Stimulated activated CD4-positive, alpha-beta T cell treated with anti-CD3 and anti-CD28 coated beads, Interleukin-4, amount 100 ng/mL, for 4 hours (primary cell): ENCODE measurements at places on chromosomes 3 and 15.

DNA sequence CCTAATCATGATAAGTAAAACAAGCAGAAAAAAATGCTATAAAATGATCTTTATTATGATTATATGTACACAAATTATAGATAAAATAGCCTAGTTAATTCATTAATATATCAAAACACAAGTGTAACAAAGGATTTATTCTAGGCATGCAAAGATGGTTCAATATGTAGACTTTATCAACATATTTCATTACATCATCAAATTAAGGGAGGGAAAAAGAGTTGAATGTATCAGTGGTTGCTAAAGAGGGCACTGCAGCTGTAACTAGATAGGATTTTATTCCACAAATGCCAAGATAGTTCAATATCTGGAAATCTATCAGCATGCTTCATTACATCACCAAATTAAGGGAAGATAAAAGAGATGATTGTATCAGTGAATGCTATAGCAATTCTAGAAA lies 248.3 kb downstream of the LPP start:
- no peak for DNase-seq

DNA sequence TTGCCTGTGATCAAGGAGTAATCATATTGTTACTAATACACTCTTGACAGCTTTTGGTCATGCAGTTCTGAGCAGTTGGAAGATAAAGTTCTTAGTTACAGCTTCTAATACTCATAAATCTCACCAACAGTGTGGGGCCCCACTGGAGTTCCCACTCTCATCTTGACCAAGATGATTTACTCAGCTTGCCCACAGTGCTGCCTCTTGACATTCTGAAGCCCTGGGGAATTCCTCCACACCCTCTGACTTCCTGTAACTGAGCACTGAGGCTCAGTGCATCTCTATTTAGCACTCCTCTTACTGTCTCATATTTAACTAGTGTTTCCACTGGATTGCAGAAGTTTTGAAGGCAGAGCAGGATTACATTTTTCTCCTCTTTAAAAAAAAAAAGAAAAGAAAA lies 1.9 kb upstream of the ARL6IP5 start:
- peak; percentile 77 for DNase-seq

DNA sequence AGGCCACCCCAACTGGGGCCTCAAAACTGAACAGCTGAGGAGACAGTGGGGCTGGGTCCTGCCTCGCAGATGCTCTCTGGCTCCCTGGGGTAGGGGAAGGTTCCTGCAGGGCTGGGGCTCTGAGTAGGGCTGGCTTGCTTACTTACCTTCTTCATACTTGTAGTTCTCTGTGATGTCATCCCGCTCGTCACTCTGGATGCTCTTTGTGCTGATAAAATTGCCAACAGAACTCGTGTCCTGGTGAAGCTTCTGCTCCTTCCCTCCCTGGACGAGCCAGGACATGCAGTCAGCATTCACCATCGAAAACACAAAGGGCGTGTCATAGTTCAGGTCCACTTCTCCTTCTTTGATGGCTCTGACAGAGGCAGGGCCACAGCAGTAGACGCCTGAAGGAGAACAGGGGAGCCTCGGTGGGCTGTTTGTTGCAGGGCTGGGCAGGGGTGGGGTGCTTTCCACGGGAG lies 17.9 kb upstream of the EPB42 start:
- DNase-seq: no peak

- peak; percentile 65 for DNase-seq
Measured at GRCh38 chr15:85689729-85690128, 105.0 kb downstream of the KLHL25 start.

- DNase-seq: no peak
Measured at GRCh38 chr3:58471025-58471887, 20.6 kb upstream of the KCTD6 start.

DNA sequence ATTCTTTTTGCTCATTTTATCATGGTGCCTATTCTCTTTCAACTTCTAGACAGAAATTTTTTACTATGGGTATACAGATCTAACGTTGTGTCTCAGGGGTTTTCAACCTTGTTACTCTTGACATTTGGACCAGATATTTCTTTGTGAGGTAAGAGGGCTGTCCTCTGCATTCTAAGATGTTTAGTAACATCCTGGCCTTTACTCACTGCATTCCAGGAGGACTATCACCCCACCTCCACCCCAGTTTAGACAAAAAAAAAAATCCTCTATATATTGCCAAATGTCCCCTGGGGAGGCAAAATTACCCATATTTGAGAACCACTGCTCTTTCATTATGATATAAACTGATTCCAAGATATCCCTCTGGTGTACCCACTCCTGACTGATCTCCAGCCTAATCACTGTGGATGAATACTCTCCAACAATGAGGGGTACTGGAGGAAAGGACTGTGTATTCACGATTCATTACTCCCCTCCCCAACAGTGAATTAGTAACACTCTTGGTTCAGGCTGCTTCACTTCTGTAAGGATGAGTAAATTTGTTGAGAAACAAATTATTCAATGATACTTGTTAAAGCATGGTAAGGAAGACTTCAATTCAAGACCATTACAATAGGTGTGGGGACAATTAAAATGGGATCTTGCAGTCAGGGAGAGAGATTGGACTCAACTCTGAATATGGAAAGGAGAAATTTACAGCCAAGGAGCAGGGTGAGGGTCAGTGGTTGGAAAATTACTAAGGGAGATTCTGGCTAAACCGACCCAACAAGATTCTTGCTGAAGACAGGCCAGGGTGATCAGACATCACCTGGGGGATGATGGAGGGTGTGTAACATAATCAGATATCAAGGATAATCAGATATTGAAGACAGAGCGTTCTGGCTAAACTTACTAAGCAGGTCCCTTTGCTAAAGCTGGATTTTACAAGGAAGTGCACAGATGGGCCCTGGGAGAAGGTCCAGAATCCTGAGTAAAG lies 123.8 kb upstream of the DAZL start:
- DNase-seq: no peak

GRCh38 chr15:84685304-84685703 lies 27.3 kb upstream of the NMB start:
- DNase-seq: no peak

DNA sequence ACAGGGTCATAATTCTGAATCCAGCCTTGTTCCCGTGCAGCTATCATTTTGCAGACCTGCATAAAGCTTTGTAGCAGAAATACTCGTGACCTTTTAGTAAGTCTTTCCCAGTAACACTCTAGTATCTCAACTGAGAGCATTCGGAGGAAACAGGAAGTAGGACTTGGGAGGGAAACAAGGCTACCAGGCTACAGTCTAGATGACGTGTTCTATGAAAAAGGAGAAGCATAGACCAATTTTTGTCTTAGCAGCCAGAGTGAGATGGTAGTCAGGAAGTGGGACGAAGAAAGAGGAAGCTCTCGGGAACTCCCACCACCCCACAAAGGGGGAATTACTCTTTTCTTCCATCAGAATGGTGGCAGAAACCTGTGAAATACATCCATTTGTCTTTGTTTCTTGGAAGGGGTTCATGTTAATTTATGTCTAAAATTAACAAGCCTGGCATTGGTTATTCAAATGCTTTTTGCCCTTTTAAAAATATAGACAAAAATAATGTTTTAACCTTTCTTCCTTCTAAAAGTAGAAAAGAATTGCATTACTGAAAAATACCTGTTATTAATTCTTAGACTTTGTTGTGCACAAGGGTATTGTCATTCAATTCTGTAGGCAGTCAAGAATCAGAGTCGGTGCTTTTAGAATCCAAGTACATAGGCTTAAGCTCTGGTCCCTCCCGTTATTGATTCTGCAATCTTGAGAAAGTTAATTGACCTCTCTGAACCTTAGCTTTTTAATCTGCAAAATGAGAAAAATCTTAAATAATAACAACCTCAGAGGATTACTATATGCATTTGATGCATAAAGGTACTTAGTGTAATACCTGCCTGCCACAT lies 1.6 kb upstream of the SUCNR1 start:
- DNase-seq: no peak

GRCh38 chr15:29124581-29125381 lies 144.8 kb downstream of the NSMCE3 start:
- DNase-seq: no peak

- no peak for DNase-seq
Measured at GRCh38 chr3:170660139-170660538, 74.3 kb upstream of the SLC7A14 start.

GRCh38 chr3:36729204-36730056 lies 34.9 kb downstream of the DCLK3 start:
- DNase-seq: no peak

- DNase-seq: no peak
Measured at GRCh38 chr15:63405159-63405558, 23.5 kb upstream of the CA12 start.

- no peak for DNase-seq
Measured at GRCh38 chr3:132090921-132091320, 56.1 kb upstream of the CPNE4 start.

- DNase-seq: no peak
Measured at GRCh38 chr3:123984957-123985356, 7.0 kb downstream of the ROPN1 start.

GRCh38 chr3:76474632-76475031 lies 565.3 kb upstream of the ROBO2 start:
- no peak for DNase-seq

DNA sequence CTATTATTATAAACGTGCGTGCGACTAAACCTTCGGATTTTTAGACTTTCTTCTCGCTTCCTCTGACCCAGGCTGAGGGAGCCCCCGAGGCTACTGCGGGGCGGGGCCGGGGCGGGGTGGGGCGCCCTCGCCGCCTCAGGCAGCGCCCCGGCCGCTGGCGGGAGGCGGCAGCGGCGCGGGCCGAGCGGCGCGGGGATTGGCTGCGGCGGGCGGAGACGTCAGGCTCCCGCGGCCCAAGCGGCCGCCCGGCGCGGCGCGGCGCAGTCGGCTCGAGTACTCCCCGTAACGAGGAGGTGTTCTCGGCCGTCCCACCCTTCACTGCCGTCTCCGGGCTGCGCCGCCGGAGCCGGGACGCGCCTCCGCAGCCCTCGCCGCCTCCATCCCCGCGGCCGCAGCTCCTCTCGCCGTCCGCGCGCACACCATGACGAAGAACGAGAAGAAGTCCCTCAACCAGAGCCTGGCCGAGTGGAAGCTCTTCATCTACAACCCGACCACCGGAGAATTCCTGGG lies at the start of gene ATP1B3:
Gene ATP1B3, plus strand, starts transcription at position 263 of the 510 bp plus-strand sequence. Its CDS starts 159 bp downstream, at position 422.
- peak; percentile 81 for DNase-seq

DNA sequence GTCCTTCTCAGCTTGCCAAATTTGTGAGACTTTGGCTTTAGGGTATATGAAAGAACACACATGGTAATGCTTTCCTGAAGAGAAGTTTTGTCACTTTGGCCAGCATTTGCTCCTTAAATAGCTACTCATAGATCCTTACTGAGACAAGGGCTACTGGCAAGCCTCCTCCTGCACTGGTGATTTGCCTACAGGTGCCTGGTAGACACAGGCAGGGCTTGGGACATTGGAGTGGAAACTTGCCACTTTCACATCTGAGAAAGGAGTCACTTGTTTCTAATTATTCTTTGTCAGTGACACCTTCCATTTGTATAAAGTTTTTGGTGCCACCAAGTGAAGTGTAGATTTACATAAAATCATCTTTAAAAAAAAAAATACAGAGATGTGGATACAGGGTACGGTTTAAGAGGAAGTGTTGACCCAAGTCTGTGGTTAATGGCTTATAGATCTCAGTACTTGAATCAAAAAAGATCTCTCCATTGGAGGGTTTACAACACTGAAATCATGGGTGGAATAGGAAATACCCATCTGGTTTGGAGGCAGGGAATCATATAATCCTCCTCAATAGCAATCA lies 132.8 kb upstream of the GADL1 start:
- DNase-seq: no peak

- DNase-seq: no peak
Measured at GRCh38 chr3:42174679-42175385, 83.7 kb downstream of the TRAK1 start.

DNA sequence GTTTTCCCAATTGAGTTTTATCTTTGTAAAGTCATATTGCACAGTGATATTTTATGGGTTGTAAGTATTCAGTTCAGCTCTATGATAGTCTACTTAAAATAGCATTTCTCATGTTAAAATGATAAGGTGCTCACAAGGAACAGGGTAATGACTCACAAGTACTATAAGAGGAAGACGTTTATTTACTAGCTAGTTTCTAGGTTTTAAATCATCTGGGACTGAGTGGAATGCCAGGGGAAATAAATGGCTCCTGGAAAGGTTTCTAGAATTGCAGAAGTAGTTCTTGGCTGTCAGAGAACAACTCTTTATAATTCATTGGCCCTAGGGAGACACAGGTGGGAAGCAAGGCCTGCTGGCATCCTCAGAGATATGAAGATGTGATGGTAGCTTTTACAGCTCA lies 112.8 kb downstream of the CHDH start:
- no peak for DNase-seq

DNA sequence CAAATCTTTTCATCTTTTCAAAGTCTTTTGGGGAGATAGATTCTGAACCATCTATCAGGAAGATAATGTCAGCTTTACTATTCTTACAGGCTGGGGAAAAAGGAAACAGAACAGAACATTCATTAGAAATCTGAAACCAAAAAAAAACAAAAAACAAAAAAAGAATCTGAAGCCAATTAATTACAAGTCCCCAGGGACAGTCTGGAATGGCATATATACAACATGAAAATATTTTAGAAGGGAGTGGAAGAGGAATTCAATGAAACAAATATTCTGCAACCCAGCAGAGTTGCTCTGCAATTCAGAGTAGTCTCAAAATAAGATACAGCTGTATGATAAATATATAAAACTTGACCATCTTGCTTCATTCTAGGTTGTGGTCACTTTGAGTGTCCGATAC lies 41.7 kb upstream of the CAPN7 start:
- DNase-seq: no peak

GRCh38 chr3:112605285-112605684 lies 35.7 kb downstream of the CCDC80 start:
- DNase-seq: no peak

GRCh38 chr3:106827515-106828213 lies 549.6 kb upstream of the CCDC54 start:
- no peak for DNase-seq

- no peak for DNase-seq
Measured at GRCh38 chr15:86620157-86620556, 540.5 kb downstream of the AGBL1 start.

DNA sequence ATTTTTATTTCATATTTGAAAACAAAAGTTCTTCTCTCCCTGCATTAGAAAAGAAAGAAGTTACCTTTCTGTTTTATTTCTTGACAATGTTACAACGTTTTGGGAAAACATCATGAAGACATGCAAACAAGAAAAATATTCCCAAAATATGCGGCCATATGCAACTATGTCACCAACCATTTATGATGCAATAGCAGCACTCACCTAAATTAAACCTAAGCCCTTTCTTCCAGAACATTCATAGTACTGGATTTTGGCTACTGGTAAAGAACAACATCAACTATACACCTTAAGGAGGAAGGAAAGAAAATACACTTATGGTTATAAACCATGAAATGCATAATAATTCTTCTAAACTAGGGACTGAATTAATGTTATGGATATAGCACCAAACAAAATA lies 164.5 kb downstream of the PEAK1 start:
- DNase-seq: no peak

DNA sequence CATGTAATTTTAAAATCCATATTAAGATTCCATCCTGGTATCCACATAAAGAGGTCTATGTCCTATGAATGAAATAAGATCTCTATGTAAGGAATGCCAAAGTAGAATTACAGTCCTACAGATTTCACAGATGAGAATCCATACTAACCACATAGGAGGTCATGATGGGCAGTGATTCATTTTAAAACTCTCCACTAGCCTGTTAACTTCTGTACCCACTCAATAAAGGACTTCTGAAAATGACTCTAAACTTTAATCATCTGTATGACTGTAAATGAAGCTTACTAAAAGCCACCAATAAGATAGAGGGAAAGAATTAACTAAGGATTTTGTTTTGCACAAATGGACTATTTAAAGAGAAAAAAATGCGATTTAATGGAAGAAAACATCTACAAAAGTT lies 28.7 kb downstream of the MORC1 start:
- DNase-seq: no peak
